ENCODE measurements at places on chromosomes 2 and 18.

DNA sequence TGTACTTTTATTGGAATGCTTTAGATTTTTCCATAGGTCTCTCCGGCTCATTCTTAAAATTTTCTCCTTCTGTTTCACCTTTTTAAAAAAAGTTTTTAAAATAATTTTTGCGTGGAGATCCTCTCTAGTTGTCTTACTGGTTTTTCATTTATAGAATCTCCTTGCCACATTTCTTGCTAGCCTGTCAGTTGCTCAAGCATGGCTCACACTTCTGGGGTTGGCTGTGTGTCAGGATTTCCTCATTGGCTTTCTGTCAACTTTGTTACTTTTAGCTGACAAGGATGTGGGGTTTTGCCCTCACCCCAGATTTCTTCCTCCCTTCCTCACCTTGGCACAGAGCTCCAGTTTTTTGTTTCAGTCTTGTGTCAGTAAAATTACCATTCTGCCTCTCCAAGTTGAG lies 124.6 kb downstream of the ZNF407 start:
- DNase-seq: peak; percentile 45

- DNase-seq: no peak
These were observed 210.3 kb downstream of the ZRANB3 start for GRCh38 chr2:135320465-135321355.

DNA sequence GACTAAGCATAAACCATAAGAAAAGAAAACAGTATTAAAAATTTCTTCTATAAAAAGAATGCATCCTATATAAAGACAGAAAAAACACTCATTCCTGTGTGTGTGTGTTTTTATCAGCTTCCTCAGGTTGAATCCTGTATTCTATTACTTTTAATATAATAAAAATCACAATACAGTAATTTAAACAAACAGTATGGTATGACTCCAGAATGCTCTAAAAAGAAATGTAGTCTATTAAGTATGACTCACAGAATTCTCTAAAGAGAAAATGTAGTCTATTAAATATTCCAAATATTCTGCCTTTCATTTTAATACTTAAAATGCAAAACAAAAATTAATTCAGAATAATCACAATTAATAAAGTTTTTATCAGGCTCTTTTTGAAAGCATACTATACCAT lies 19.8 kb downstream of the CCDC88A start:
- no peak for DNase-seq

- no peak for DNase-seq
These were observed 142.9 kb upstream of the NCKAP5 start for GRCh38 chr2:133711201-133711600.

- no peak for DNase-seq
These were observed 83.8 kb downstream of the AGAP1 start for GRCh38 chr2:235577404-235578330.

GRCh38 chr2:111670776-111671175 lies 213.2 kb downstream of the ANAPC1 start:
- DNase-seq: no peak

DNA sequence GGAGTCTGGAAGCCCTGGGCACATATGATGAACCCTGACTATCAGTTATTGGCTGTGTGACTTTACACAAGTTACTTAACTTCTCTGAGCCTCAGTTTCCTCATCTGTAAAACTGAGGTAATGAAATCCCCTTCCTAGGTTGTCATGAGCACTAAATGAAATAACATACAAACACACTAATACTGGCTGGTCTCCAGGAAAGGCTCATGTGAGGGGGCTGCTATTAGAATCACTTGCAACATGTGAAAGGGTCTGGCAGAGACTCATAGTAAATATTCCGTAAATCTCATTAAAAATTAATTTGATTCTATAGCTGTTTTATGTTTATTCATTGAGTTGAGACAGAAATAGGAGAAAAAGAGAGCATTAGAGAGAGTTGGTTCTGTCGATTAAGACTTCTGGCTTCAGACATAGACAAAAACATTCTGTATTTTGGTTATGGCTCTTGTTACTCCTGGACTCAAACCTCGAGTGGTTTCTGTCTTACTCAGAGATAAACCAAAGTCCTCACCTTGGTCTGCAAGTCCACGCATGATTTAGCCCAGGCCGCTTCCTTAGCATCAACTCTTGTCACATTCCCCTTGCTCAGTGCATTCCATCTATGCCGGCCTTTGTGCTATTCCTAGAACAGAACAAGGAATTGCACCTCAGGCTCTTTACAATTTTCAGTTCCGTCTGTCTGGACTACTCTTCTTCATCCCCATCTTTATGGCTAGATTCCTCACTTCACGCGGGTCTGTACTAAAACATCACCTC lies 139.1 kb downstream of the NXPH2 start:
- no peak for DNase-seq

DNA sequence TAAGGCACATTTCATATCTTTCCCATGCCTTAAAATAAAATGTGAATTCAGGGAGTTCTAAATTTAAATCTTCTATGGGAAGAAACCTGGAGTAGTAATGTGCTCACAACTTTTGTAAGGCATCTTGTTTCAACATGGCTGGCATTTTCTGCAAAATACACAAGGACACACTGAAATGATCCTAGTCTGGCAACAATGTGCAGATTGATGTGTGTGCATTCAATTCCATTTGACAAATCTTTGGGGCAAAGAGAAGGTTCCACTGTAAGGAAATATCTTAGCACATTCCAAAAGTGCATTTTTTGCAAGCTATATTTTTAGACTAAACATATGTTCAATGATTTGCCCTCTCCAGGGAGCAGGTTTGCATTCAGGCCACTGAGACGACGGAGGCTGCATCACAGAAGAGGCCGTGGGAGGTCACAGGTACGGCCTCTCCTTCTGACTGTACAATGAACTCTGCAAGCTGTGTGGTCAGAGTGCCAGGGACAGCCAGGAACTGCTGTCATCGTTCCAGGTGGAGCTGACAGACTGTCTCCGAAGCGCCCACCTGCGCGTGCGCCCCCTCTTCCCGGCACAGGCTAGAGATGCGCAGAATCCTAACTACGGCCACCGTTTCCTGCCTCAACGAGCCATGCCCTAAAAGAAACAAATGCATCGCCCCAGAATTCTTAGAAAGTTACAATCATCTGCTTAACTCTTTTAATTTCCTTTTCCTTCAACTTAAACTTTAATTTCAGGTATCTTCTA lies 149.2 kb upstream of the POU3F3 start:
- DNase-seq: no peak

- DNase-seq: peak; percentile 88
These were observed 63.5 kb upstream of the FZD7 start for GRCh38 chr2:201969938-201970785.

DNA sequence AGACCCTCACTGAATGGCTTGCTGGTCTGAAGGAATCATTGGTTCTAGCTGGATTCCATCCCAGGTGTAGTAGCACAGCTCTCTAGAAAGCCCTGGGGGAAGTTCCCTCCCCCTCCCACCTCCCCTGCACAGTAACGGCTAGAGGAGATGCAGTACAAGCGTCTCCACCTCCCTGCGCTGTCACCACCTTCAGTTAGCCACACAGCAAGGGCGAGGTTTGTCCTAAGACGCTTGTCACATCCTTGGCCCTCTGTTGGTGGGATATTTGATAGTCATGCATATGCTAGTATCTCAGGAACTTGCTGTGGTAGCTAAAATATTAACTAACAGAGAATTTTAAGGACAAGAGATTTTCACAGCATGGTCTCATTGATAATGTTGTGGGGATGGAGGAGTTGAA lies 19.4 kb downstream of the TRAPPC12 start:
- DNase-seq: no peak

GRCh38 chr2:182668671-182669070 lies 47.4 kb upstream of the DNAJC10 start:
- DNase-seq: no peak

DNA sequence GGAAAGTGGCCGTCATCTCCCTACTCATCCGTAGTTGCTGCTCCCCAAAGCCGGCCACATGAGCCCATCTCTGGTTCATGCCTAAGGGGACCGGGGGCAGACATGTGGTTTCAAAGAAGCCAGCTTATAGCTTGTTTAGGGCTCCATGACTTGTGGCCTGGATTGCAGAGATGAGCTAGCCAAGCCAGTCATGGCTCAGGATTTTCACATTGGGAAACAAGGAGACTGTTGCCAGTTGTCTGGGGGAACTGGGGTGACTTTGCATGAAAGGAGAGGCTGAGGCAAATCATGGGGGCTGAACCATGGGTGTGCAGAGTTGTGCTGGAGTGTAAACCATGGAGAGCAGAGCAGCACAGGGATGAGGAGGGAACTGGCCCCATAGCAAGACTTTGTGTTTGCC lies 183.0 kb upstream of the APCDD1 start:
- DNase-seq: no peak

GRCh38 chr2:120624738-120625446 lies 110.8 kb upstream of the GLI2 start:
- DNase-seq: no peak

DNA sequence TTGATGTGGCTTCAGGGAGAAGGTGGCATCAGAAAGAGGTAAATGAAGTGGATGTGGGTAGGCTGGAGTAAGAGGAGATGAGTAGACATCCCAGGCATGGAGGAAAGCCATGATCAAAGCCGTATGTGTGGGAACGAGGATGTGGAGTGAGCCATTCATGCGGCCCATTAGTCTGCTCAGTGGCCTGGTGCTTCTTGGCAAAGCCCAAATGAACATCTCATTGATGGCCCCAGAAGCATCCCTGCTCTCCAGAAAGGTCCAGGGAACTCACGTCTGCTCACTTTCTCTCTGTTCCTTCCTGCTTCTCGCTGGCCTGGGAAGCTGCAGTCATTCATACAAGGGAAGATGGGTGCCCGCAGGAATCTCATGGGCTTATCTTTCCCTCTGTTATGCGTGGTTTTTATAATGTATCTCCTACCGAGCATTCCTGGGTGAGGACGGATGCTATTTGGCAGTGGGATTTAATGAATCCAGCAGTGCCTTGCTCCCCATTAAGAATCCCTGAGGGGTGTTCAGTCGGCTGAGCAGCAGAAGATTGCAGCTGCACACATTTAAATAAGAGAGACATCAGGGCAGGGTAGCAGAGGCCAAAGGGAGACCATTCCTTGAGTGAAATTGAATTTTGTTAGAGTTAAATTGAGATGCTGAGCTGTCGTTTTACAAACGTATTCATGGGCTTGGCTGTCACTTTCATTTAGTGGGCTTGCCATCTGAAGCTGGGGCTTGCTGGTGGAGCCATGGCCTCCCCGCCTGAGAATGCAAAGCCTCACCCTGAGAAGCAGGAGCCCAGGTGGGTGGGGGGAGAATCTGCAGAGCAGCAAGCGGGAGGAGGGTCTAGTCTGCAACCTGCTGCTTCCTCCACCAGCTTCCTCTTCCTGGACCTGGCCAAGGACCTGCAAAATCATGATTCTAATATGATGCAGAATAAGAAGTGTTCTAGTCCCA lies 64.5 kb downstream of the LYPD1 start:
- no peak for DNase-seq

DNA sequence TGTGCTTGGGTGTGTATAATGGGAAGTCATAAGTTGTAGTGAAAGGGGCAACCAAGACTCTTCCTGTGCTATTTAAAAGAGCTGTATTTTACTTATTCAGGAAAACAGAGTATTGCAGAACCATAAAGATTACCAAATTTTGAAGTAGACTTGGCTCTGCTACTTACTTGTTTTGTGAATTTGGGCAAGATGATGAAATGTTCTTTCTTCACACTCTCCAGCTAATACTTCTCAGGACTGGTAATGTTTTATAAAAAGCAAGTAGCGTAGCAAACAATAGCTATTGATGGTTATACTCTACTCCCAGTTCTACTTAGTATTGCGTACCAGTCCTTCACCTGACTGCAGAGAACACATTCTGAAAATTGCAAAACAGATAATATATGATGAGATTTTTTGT lies 374.1 kb downstream of the ARHGAP15 start:
- DNase-seq: no peak

GRCh38 chr2:20604401-20604911 lies 46.4 kb downstream of the HS1BP3 start:
- no peak for DNase-seq

- DNase-seq: no peak
These were observed 130.3 kb downstream of the ARHGAP28 start for GRCh38 chr18:6859676-6860422.

DNA sequence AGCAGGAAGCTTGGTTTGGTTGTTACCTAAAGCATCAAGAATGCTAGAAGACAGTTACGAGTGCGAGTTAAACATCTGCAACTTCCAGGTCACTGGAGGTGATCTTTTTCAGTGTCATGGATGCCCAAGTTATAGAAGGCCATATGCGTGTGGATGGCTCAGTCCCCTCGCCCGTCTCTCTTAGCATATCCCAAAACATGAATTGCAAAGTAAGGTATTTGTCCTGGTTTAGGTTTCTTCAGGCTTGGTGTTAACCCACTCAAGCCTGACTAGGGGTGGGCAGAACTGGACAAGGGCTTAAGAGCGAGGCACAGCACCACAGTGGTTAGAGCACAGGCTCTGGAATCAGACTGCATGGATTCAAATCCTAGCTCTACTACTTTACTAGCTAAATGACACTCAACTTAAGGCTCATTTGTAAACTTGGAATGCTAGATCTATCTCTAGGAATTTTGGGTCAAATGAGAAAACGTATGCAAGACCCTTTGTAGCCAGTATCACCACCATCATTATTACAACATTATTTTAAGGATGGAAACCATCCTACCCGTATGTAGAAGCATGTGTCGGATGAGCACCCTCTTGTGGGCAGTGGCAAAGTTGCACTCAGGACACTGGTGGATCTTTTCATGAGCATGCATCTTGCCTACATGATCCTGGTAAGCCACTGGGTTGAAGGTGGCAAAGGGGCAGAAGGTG lies 11.2 kb downstream of the ZNF142 start:
- peak; percentile 58 for DNase-seq

DNA sequence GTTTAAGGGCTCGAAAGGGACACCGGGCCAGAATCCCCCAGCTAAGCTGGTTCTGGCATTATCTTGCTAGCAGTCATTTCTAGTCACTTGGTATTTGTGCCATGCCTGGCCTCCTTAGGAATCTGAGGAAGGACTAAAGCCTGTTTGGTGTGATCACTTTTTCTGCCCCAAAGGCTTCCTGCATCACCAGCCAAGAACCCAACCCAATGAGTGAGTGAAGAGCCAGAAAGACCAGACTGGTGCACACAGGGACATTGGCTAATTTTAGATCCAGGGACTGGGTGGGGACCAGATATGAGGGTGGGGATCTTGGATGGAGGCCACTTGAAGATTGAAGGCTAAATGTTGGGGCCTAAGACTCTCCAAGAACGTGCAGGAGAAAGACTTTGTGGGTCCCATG lies 411.9 kb upstream of the TNP1 start:
- DNase-seq: no peak
